T-cell (primary cell): ENCODE measurements at places on chromosomes 2 and 18.

DNA sequence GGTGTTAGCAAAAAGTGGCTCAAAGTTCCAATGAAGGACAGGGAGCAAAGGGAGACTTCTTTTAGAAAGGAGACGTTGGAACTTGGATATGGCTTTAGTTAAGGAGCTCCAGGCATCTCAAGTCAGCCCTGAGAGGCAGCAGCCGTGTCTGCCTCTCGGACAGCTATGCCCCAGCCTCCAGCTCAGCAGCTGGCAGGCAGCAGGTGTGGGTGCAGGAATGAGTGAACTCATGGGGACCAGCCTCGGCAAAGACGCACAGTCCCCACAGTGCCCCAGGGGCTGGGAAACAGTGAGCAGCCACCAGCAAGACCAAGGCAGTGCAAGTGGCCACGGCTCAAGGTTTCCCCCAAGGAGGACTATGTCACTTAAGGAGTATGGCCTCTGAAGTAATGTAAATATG, 1.6 kb upstream of the LRRFIP1 start:
- DNase-seq: no peak

DNA sequence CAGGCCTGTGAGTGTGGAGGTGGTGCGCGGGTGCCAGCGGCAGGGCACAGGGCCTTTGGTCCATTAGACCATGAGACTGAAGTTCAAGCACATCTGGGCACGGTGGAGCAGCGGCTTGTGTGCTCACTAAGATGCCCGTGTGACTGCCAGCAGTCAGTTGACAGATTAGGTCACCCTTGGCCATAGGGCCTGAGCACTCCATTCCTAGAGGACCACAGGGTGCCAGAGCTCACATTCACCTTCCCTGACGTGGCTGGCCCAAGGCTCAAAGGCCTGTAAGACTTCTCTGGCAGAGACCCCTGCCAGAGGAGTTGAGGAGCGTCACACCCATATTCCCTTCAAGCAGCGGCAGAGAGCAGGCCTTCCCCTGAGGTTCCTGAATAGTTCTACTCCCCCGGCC, 650 bp downstream of the LHCGR start:
- DNase-seq: no peak

DNA sequence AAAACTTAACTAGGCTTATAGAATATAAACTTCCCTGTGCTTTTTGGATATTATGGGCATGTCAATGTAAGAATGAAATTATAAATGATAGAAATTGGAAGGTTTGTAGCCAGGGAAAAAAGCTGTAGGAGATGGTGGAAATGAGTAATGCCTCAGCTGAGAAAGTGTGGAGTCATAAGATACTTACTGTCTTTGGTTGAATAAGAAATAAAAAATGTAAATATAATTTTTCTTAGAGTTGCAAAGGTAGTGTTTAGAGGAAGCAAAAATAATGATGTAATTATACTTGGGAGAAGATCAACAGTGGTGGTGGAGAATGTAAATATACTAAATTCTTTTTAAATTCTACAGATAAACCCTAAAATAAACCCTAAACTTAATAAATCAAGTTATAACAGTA, 26.2 kb upstream of the RND3 start:
- no peak for DNase-seq

DNA sequence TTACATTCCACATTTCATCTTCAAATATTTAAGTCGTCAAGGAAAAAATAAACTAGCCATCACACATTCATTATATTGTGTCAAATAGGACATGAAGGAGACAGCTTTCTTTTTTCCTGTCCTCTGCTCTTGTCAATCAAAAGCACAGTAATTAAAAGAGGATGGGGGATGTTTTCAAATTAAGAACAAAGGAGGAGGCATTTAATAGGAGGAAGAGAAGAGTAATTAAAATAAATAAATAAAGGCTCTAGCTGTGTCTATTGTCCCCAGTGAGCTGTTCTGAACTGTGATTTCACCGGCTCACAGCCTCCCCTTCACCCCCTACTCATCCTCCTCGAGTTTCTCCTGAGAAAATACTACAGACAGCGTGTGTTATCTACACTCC, 1377.1 kb upstream of the PIK3C3 start:
- no peak for DNase-seq

DNA sequence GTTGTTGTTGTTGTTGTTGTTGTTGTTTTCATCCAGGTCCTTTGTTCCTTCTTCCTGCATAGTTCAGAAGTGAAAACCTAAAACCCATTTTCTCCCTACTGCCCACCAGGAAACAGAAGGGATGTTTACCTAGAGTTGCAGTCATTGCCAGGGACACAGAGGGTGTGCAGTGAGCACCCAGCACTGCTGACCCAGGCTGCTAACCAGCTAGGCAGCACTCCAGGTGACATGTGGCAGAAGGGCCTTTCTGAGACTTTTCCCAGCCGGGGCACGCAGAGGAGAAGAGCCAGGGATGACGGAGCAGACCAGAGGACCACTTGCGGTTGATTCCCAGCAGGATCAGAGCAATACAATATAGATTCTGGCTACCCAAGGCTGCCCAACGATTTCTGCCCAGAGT, 286.3 kb downstream of the BCL11A start:
- DNase-seq: no peak

DNA sequence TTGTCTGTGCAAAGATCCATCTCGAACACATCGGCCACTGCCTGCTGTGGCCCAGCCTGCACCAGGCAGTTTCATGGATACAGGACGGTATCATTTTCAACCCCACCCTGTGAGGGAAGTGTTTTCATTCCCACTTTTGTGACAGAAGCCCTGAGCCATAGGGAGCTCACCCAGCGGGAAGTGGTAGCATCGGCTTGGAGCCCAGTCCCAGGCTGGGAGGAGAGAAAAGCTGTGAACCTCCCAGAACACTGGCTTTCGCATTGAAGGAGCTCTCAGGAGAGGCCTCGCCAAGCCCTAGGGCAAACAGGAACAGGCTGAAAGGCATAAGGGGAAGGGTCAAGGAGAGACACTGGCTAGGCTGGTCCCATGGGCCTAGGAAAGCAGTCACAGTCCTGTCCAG, 166.1 kb downstream of the TFCP2L1 start:
- no peak for DNase-seq

- DNase-seq: no peak
Measured at GRCh38 chr2:220219371-220219770, 591.9 kb downstream of the SLC4A3 start.
